ENCODE measurements at places on chromosomes 11 and 22. TPM values are rescaled to one million over a fixed set of nuclear protein-coding genes. Genes with fewer than 3 reads are reported as not detected.

- no peaks in the 10 kb centered on the region for H3K4me1 ChIP-seq
- no peaks in the 10 kb centered on the region for H3K27me3 ChIP-seq
Measured at GRCh38 chr22:44098966-44099530, 74.9 kb downstream of the PARVB start.

DNA sequence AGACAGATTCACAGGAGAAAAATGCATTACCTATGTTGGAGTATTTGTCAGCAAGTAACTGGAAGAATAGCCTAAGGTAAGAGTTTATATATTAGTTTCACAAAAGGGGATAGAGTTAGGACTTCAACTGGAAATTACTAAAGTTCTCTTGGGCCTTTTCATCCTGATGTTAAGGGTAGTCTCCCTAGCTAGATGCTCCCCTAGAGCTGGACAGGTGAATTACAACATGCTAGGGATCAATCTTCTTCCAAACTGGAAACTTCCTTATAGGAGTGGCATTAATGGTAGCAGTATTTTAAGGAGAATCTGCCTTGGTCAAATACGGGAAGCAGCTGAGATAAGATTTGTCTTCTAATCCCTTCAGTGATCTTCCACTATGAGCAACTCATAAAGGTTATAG lies 632.8 kb upstream of the RAG2 start:
- no peak overlapping the region for H3K4me3 ChIP-seq
- no peaks in the 10 kb centered on the region for H3K4me1 ChIP-seq
- H3K27me3 ChIP-seq: no peaks in the 10 kb centered on the region
- no peak overlapping the region for H3K27ac ChIP-seq
- H3K36me3 ChIP-seq: no peaks in the 10 kb centered on the region

DNA sequence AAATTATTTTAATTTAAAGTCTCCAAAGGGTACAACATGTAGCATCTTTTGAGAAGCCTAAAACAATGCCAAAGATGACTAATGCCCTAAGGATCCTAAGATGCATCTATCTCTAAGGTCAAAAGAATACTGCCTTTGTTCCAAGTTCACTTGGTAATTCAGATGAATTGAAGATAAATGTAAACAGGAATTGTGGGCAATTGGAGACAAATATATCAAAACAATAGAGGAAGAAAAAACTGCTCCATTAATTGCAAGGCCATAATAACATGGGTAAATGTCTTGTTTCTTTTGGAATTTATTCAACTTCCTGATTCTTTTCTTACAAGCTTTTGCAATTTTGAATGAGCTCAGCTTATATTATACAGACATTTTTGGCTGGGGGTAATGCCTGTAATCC lies 338.6 kb downstream of the TTC28 start:
- peaks cover 5% of the 10 kb centered on the region for H3K27me3 ChIP-seq
- peaks cover 3% of the 10 kb centered on the region for H3K36me3 ChIP-seq

DNA sequence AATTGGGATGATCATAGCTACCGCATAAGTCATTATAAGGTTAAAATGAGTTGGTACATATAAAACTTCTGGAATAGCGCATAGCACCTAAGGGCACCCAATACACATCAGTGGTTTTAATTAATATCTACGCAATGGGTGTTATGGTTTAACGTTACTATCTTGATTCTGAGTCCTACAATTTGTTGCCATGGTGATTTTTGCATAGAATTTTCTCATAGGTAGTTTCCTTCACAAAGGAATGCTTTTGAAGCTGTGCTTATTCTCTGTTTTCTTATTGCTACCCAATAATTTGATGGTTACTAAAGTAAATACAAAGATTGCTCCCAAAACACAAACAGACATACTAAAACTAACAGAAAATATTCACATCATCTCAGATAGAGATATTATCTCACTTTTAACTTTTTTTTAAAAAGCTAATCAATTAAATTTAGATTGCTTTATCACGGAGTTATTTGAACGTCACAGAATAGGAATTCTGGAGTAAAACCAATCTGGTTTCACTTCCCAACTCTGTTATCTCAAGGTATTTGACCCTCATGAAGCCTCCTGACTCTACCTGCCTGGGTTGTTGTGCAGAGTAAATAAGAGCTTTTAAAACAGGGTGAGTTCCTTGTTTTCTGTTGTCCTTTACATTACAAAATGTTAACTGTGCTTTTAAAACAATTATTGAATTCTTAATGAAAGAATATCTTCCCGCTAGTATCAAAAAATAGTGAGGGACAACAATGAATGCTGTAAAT lies 635.5 kb upstream of the CCDC90B start:
- H3K4me1 ChIP-seq: no peaks in the 10 kb centered on the region
- H3K36me3 ChIP-seq: no peaks in the 10 kb centered on the region
- no peak overlapping the region for H3K27ac ChIP-seq
- peaks cover 2% of the 10 kb centered on the region for H3K27me3 ChIP-seq
- no peak for DNase-seq

Gene RIC3
- total RNA-seq: 18.7 TPM

Gene WEE1
- total RNA-seq: 47.8 TPM

- H3K27me3 ChIP-seq: no peaks in the 10 kb centered on the region
- no peak overlapping the region for H3K4me3 ChIP-seq
- no peaks in the 10 kb centered on the region for H3K4me1 ChIP-seq
- H3K27ac ChIP-seq: no peak overlapping the region
Measured at GRCh38 chr11:104151404-104152204, 12.3 kb downstream of the PDGFD start.

DNA sequence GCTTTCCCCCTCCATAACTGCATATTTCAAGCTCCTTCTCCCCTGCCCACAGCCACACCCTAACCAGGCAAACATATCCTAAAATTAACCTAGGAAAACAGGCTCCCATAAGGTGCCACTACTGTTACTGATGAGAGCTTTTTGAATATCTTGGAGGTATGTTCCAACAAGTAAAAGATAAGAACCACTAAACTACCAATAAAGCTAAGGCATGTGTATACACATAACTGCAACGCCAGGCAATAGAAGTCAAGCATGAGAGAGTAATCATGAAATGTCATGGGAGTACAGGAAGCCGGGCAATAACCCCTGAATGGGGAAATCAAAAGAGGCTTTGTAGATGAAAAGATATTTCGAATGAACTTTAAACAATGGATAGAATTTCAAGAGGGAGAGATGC lies 9.3 kb downstream of the MMP13 start:
- H3K27ac ChIP-seq: no peak overlapping the region
- H3K4me1 ChIP-seq: no peaks in the 10 kb centered on the region
- no peaks in the 10 kb centered on the region for H3K36me3 ChIP-seq
- H3K27me3 ChIP-seq: peaks cover 8% of the 10 kb centered on the region
- no peak for DNase-seq

DNA sequence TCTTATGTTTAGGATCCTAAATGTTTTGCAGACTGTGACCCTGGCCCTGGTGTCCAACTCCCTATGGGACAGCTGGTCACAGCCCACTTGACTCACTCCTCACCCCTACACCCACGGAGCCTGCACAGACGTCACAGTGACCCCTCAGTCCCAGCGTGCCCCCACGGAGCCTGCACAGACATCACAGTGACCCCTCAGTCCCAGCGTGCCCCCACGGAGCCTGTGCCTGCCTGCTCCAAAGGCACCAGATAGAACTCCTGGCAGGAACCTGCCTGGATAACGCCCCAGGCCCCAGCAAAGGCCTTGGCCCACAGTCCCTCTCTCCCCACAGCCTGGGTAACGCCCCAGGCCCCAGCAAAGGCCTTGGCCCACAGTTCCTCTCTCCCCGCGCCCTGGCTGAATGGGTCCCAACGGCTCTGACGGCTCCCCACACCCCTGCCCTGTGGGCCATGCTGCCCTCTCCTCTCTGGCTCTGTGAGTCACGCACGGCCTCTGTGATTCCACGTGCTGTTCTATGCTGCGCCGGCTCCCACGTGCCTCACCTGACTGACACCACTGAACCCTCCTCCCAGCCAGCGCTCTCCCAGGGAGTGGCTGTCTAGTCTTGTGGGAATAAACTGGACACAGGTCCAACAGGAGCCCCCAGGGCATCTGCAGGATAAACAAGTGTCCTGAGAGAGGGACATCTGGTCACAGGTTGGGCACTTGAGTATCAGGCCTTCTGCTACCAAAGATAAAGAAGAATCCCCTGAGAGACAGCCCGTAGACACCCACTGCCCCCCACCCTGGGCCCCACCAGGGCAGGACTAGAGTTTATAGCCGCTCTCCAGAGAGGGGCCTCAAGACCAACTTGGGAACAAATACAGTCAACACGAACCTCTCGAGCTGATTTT lies 250.3 kb downstream of the BRD1 start:
- no peak overlapping the region for H3K27ac ChIP-seq
- H3K36me3 ChIP-seq: no peaks in the 10 kb centered on the region
- peak; percentile 18 for DNase-seq
- no peaks in the 10 kb centered on the region for H3K27me3 ChIP-seq
- no peaks in the 10 kb centered on the region for H3K4me1 ChIP-seq
- H3K4me3 ChIP-seq: no peak overlapping the region

DNA sequence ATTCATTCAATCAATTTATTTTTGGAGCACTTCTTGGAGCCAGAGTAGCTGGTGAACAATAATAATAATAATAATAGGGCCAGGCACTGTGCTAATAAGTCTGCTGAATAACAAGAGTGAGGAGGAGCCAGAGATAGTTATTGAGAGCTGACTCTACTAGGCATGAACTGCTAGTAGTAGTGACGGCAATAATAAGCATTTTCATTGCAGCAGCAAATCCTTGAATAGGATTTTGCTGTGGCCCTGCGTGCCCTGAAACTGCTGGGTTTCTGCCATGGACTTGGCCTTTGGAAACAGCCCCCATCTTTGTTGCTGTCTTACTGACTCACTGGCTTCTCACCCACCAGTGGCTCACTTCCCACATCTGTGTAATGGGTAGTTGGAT lies 545.9 kb downstream of the MIAT start:
- no peak for DNase-seq
- H3K27me3 ChIP-seq: no peaks in the 10 kb centered on the region
- no peak overlapping the region for H3K27ac ChIP-seq
- no peak overlapping the region for H3K4me3 ChIP-seq
- no peaks in the 10 kb centered on the region for H3K4me1 ChIP-seq
- H3K36me3 ChIP-seq: no peaks in the 10 kb centered on the region

GRCh38 chr11:86801364-86801763 lies 1.0 kb downstream of the PRSS23 start:
- peaks cover 52% of the 10 kb centered on the region for H3K27me3 ChIP-seq
- H3K4me3 ChIP-seq: no peak overlapping the region
- DNase-seq: no peak
- no peak overlapping the region for H3K27ac ChIP-seq
- no peaks in the 10 kb centered on the region for H3K36me3 ChIP-seq
- peaks cover 13% of the 10 kb centered on the region for H3K4me1 ChIP-seq

GRCh38 chr22:28894334-28894733 lies 11.0 kb downstream of the ZNRF3 start:
- no peak overlapping the region for H3K4me3 ChIP-seq
- no peak overlapping the region for H3K27ac ChIP-seq
- no peaks in the 10 kb centered on the region for H3K36me3 ChIP-seq
- H3K27me3 ChIP-seq: peaks cover 17% of the 10 kb centered on the region

DNA sequence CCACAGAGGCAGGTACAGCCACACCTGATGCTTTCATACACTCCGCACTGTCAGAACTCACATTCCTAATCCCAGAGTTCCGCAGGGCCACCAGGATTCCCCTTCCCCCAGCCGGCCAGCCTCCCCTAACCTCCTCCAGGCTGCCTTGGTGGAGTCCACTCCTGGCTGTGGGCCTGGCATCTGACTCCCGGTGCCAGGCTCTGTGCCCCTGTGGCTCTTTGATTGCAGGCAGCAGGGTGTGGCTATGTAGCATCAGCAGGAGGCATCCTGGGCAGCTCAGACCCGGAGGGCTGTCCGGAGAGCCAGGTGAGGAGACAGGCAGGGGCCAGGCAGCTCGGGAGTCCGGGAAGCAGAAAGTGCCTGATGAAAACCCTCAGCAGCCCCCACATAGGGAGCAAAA lies 1432.9 kb downstream of the BRD1 start:
- H3K4me3 ChIP-seq: no peak overlapping the region
- no peak for DNase-seq
- no peaks in the 10 kb centered on the region for H3K27me3 ChIP-seq
- H3K4me1 ChIP-seq: no peaks in the 10 kb centered on the region
- no peaks in the 10 kb centered on the region for H3K36me3 ChIP-seq

DNA sequence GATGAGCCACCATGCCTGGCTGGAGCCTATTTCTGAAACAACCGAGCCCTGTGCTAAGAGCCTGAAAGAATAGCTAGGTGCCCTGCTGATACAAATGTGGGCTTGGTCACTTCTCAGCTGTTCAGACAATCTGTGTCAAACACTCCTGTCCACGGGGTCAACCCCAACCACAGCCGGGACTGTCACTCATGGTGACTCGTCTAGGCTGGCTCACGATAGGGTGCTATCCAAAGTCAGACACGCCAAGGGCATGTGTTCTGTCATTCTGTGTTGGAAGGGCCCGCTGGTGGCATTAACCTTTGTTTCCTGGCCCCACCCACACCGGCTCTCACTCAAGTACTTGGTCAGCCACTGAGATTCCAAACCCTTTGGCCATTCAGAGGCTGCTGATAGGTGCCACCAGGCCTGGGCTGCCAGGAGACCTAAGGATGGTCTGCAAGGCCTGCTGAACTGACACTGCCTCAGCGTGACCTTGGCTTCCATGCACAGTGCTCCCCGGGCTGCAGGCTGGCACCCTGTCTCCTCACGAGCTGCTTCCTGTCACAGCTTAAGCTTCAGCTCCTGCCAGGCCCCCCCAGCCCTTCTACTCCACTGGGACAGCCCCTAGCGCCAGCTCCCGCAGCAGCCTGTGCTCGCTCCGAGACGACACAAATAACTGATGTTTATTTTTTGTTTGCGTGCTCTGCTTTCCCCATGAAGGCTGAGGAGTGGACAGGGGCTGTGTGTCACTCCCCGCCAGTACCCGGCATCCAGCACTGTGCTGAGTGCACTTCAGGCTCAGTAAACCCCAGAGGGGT lies 14.2 kb upstream of the CDC42BPG start:
- no peaks in the 10 kb centered on the region for H3K27me3 ChIP-seq
- peak overlapping the region; percentile 80 for H3K4me3 ChIP-seq
- peaks cover 65% of the 10 kb centered on the region for H3K4me1 ChIP-seq
- DNase-seq: peak; percentile 74

DNA sequence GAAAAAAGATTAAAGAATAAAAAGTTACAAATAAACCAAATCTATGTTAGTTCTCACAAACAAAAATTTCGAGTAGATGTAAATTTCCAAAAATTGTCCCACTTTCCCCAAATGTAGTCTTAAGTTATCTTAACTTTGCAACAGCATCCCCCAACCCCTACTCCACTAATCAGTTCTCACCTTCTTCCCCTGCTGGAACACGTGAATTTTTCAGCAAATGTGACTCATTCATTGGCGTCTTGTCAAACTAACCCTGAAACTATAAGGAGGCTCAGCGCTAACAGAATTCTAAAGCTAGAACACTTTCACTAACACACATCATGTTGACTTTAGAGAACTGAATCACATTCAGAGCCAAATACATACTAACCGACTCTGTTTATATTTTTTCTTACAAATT lies 46.1 kb downstream of the PHF21A start:
- H3K36me3 ChIP-seq: peaks cover 2% of the 10 kb centered on the region
- H3K27me3 ChIP-seq: no peaks in the 10 kb centered on the region
- no peak for DNase-seq
- H3K4me3 ChIP-seq: no peak overlapping the region
- peaks cover 7% of the 10 kb centered on the region for H3K4me1 ChIP-seq

Measured in activated naive CD8-positive, alpha-beta T cell treated with anti-CD3 and anti-CD28 coated beads, Interleukin-2, amount 10 ng/mL, durations not matched to agents 7 days and 5 days (primary cell).